Skeletal muscle cell (primary cell): ENCODE measurements at places on chromosomes 6 and 20.
A peak's percentile ranks its signal among the peaks of the same experiment; 100 is the strongest.

- DNase-seq, result no peak
Measured at GRCh38 chr6:135323202-135323668, 142.1 kb downstream of the MYB start.

DNA sequence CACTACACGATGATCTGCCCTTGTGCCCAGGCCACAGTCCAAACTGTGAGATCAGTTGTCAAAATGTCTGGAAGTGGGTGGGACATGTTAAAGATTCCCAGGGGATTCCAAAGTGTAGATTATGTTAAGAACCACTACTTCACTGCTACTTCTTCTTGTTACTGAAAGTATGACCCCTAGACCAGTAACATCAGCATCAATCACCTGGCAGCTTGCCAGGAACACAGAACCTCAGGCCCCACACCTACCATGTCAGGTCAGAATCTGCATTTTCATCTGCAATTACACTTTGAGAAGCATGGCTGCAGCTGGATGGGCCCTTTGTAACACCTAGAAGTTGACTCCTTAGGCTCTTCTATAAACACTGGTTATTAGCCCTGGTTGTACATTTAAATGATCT, 36.1 kb downstream of the RFPL4B start:
- DNase-seq, result no peak

DNA sequence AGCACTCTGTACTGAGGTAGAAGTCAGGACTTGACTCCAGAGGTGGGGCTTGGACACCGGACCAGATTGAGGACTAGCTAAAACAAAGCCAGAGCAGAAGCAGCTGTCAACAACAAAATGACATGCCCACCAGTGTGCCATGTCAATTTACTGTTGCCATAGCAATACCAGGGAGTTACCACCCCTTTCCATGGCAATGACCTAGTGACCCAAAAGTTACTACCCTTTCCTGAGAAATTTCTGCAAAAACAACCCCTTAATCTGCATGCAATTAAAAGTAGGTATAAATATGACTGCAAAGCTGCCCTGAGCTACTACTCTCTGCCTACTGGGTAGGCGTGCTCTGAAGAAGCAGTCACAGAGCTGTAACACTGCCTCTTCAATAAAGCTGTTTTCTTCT, 21.0 kb downstream of the MAP3K5 start:
- no peak for DNase-seq

DNA sequence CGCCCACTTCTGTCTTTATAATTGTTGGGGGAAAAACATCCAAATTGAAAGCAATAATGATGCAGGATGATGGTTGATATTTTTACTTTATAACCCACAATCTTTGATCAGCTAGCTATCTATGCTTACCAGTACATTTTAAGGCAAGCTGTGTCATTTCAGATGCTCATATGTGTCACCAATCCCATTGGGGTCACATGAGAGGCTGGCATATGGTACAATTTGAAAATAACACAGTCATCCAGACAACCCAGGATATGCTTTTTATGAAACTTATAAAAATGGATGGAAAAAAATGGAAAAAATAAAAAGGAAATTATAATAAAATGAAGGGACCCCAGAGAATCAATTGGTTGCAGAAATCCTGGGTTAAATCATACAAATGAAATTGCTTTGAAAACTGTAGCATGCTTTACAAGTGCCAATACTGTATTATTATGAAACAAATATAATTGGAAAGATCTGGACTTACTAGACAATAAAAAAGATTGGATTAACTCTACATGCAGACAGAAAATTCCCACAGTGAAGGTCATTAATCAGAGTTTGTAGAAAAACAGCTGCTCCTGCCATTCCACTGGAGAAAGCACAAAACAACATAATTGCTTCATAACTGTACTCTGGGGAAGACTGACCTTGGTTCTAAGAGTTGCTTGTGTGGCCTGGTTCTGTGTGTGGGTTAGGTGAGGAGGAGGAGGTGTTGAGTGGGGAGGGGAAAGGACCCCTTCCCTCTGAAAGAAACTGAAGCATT, 13.3 kb upstream of the PRIM2 start:
- peak; percentile 59 for DNase-seq

DNA sequence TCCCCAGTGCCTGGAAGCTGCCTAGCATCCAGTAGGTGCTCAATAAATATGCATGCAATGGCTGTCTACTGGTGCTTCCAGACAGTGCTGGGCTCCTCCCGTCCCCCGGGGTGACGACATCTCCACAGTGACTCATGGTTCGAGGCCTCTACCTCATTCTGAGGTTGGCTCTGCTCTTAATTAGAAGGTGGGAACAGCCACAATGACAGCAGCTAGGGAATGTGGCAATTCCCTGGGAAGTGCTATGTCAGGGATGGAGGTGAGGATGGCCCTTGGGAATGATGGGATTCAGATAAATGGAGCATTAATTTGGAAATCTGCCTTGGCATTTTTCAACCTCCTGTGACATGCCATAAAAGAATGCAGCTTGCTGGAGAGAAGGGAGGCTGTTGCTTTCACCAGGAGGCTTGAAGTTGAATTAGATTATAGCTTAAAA, 43.5 kb upstream of the NFATC2 start:
- peak; percentile 79 for DNase-seq

GRCh38 chr6:162533009-162533400, 194.6 kb downstream of the PRKN start:
- DNase-seq, result no peak

GRCh38 chr6:159250633-159251032, 81.4 kb downstream of the FNDC1 start:
- no peak for DNase-seq

- no peak for DNase-seq
Measured at GRCh38 chr6:113662093-113662665, 195.0 kb upstream of the MARCKS start.

DNA sequence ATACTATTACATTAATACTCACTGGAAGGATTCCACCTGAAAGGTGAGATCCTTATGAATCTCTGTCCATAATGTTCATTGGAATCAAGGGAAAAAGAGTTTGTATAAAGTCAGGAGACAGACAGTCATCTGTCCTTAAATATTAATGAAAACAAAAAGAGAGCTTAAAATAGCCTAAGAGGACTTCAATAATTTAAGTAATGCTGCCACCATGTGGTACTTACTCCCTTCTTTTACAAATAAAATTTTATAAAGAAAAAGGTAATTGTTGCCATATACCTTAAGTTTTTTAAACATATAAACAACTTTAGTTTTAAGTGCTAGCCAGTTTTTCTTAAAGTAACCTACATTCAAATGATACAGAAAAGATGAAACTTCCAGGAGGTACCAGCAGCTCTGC, 5.1 kb downstream of the BLOC1S5 start:
- DNase-seq, result no peak

- no peak for DNase-seq
Measured at GRCh38 chr6:89927264-89927663, 33.0 kb downstream of the GJA10 start.

- no peak for DNase-seq
Measured at GRCh38 chr20:64160526-64161355, 3.5 kb upstream of the MYT1 start.

DNA sequence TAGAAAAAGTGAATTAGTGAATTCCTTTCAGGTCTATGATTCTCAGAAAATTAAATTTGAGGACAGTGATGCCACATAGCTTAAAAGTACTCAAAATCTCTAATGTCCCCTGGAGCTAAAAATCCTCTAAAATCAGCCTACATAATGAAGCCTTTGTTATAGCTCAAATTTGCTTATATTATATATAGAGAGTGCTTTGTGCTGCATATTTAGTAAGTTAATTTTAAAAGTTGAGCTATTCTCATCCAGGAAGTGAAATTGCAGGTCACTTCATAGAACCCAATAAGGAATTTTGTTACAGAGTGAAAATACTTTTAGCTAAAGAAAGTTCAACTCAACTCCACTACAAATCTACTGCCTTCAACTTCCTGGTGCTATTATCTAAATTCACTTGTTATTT, 507.5 kb upstream of the MAP3K7 start:
- DNase-seq, result no peak

DNA sequence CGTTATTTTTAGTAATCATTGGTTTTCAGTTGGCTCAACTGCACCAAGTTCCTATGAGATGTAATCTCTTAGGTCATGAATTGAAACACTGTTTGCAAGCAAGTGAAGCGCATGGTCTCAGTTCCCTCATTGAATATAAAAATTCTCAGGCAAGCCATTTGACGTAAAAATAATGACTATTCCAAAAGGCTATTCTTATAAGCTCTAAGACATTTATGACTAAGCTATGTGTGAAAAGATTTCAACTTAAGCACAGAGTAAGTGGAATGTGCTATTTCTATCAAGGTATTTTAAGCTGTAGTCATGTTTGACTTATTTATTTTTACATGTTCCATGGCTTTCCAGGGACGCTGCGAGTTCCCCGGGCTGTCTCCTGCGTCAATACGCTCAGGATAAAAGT, 248.5 kb downstream of the THBS2 start:
- DNase-seq, result no peak

DNA sequence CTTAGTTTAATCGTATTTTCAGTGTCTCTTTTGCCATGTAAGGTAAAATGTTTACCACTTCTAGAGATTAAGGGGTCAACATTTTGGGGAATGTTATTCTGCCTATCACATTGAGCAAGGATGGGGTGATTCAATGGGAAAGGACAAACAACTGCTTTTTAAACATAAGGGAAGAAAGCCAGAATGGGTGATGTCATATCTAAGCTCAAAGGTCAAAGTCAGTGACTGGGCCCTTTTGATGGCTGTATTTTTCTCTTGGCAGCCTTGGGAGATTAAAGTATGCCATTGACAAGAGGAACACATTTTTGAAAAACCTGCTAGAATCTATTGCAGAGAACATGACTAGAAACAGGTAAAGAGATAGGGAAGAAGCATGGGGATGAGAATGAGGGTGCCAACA, 477.3 kb upstream of the IRAK1BP1 start:
- no peak for DNase-seq

GRCh38 chr6:119334535-119335264, 14.9 kb downstream of the MAN1A1 start:
- DNase-seq, result no peak

- no peak for DNase-seq
Measured at GRCh38 chr20:23412026-23412425, 9.3 kb downstream of the NAPB start.

DNA sequence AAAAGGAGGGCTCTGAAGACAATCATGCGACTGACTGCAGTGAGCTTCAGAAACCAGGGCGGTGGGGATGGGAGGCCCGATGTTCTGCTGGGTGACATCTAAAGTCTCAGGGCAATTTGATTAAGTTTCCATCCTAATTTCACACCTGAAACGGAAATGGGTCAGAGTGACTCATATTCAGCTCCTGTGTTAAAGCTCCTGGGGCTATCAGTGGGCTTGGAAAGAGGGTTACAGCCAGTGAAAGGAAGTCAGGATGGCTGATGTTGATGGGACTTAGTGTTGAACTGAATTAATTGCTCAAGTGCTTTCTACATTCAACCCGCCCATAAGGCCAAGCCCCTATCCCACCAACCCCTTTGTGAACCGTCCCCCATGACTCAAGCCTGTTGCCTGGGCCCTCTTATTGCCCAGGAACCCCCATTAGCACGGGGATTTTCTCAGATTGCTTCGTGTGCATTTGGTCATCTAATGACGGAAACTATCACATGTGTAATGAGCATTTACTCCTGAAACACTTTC, 47.1 kb upstream of the TBC1D7 start:
- no peak for DNase-seq

DNA sequence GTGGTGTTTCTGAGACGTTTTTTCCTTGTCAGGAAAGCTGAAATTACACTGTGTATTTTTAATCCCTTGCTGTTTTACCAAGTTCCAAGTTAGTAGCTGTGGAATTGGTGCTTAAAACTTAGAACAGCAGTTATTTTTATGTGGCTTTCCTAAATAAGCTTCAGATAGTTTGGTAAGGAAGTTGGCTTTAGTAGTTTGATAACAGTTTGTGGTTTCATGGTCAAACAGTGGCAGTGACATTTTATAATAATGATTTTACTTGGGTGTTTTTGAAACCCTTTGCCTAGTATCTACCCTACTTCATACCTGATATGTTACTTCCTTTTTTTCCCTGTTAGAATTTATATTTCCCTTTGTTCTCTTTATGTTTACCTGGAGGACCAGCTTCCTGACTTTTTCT, 164.9 kb downstream of the JARID2 start:
- DNase-seq, result no peak

DNA sequence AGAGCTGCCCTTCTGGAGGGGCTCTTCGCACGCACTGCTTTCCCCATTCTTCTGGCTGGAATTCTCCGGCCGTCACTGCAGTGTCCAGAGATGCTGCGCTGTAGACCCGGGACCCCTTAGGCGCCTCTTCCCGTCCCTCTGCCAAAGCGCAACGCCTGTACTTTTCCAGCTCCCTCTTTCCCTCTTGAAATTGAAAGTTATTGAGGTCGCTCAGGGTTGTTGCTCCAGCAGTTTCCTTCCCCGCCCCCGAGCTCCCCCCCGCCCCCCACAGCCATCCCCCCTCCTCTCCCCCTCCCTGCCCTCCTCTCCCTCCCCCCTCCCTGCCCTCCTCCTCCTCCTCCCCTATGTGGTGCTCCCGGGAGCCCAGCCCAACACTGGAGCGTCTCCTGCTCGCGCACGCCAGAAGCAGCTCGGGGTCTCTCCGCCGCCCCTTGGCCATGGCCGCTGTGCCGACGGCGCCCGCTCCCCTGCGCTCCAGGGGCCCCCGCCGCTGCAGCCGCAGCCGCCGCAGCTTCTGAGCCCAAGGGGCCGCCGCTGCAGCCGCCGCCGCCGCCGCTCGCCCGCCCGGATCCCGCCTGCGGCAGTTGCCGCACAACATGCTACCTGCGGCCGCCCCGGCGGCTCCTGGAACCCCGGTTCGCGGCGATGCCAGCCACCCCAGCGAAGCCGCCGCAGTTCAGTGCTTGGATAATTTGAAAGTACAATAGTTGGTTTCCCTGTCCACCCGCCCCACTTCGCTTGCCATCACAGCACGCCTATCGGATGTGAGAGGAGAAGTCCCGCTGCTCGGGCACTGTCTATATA, at the start of gene RSPO3:
Gene RSPO3 (plus strand): TSS at position 374 of the 804 bp plus-strand sequence. CDS start 522 bp downstream, outside the sequence.
- DNase-seq, result no peak

DNA sequence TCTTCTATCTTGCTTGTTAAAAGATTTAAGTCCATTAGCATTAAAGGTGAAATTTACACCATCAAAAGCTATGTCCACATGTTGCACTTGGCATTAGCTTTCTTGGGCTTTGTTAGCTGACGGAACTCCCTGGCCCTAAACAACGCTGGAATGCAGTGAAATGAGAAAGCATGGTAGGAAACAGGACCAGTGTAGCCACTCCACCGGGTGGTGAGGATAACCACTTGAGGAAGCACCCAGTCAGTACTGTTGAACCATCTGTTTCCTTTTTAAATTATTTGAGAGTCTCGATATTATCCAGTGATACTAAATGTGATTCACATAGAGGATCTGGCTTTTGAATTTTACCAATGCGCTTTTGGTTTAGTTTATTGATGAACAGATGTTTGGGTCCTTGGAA, 374.9 kb upstream of the NOX3 start:
- DNase-seq, result no peak

- DNase-seq, result no peak
Measured at GRCh38 chr6:40378725-40379074, 208.5 kb downstream of the LRFN2 start.

DNA sequence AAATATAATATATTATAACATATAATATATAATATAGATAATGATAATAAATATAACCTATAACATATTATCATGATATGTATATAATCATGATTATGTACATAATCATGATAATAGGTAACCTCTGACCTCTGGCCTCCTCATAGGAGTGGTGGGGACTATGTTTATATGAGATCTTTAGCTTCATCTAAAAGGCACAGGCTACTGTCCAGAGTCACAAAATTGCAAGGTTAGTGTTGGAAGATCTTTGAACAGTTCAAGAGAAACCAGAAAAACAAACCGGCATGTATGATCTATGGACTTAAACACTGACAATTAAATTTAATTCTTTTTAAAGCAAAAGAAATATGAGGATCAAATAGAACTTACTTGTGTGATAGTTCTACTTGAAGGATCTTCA, 55.7 kb upstream of the TINAG start:
- no peak for DNase-seq
